Stimulated activated CD4-positive, alpha-beta T cell treated with anti-CD3 and anti-CD28 coated beads, Interleukin-1b, Interleukin-23, amount 100 ng/mL, for 24 hours (primary cell): ENCODE measurements at places on chromosomes 5 and 9.

- no peak for DNase-seq
These were observed 31.4 kb upstream of the SPATA31C2 start for GRCh38 chr9:88169700-88170099.

GRCh38 chr9:99024959-99025358, 80.0 kb upstream of the TGFBR1 start:
- DNase-seq, result no peak

GRCh38 chr5:82642313-82642712, 364.2 kb upstream of the RPS23 start:
- DNase-seq, result no peak

DNA sequence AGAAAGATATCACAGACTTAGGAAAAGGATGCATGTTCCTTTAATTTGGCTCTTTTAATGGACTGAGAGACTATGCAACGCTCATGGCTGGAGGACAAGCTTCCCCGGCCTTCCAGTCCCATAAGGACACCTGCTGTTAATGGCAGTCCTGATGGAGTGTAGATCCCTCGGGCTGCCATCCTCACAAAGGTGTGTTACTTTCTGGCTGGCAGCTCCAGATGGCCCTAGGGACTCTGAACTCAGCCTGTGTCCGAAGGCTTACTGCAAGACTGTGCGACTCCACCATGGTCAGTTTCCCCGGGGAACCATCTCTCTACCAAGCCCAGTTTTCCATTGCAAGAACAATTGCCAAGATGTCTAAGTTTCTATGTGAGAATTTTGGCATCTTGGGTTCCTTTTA, 25.5 kb upstream of the KCNIP1 start:
- DNase-seq, result no peak

- no peak for DNase-seq
These were observed 69.7 kb upstream of the ABL1 start for GRCh38 chr9:130765137-130766020.

- DNase-seq, result no peak
These were observed 68.7 kb upstream of the TAF11L2 start for GRCh38 chr5:17429353-17429752.

DNA sequence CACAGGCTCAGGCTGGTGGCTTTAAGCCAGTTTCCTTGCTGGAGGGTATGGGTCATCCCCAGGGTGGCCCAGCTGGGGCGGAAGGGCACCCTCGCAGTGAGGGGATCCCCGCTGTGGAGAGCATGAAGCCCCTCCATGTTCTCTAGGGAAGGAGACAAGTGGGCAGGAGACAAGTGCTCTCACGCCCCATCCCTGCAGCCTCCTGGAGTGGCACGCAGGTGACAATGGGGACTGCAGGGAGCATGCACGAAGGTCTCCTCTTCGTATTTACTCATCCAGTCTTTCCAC, 83.3 kb downstream of the GTF3C4 start:
- no peak for DNase-seq
